RWPE2 (cell line): ENCODE measurements at places on chromosomes 13 and 19.

DNA sequence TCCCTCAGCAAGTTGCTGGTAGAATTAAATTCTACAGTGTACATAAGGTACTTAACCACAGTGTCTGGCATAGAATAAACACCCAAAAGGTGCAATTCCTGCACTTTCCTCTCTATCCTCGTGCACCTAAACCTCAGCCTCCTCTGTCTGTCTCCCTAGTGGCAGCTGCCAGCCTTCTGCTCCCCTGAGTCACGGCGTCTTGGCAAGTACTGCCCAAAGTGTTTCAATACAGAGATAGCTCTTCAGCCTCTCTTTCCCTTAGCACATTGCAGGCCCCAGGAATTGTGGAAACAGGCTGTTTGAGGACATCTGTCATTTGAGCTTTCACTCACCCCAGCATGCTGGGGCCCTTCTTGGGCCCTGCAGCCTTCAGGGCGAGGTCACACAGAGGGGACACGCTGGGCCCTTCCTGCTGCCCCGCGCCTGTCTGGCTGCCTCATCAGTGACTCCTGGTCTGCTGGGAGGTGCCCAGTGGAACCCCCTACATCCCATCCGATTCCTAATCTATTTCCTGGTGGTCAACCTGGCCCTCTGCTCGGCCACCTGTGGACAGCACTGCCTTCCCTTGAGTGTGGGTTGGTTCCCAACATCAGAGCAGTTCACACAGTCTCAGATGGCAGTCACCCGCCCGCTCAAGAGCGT, 19.3 kb downstream of the COL4A2 start:
- DNase-seq = no peak

GRCh38 chr13:94435604-94436226, 43.8 kb downstream of the DCT start:
- no peak for DNase-seq

GRCh38 chr13:99657848-99658260, 156.6 kb downstream of the TM9SF2 start:
- no peak for DNase-seq

- DNase-seq = no peak
These were observed 16.6 kb downstream of the MED4 start for GRCh38 chr13:48078251-48078656.

GRCh38 chr19:55703790-55704215, 28.8 kb downstream of the EPN1 start:
- no peak for DNase-seq

GRCh38 chr13:61156753-61157152, 258.9 kb downstream of the PCDH20 start:
- DNase-seq = no peak

DNA sequence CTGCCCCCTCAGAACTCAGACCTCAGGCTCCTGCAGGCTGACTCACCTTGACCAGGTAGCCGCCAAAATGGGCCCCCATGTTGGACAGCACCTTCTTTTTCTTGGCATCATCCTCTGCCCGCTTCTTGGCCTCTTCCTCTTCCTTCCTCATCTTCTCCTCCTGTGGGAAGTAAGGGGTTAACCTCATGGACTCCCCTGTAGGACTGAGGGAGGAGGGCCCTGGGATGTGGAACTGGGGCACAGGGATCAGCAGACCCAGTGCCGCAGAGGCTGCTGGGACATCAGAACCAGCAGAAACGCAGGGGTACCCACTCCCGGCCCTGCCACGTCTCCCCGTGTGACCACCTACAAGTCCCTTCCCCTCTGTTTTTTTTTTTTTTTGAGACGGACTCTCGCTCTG, 11.1 kb downstream of the TNNT1 start:
- no peak for DNase-seq

GRCh38 chr19:55535965-55536350, 975 bp downstream of the SBK2 start:
- no peak for DNase-seq

DNA sequence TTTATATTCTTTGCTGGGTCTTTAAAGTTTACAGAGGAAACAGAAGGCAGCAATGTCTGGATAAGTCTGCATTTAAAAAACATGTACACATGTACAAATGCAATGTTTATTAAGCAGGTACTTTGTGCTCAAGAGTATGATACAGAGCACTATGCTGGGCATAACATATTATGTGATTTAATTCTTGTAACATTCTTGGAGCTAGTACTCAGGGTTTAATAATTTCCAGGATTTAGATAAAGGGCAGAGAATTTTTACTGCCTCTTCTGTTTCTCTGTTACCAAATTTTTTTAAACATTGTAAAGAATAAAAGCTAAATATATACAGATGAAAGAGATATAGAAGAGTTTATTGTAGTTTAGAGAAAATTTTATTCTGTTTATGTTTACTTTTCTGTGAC, 152.7 kb downstream of the ZNF737 start:
- DNase-seq = no peak

- DNase-seq = no peak
These were observed 22.3 kb downstream of the SETDB2 start for GRCh38 chr13:49466292-49466838.
